ENCODE measurements at places on chromosomes 4 and X. TPM values are rescaled to one million over a fixed set of nuclear protein-coding genes. Genes with fewer than 3 reads are reported as not detected.

ADH5 gene
- 478 TPM for total RNA-seq

SSX4B gene
- total RNA-seq, result not detected

CXCL6 gene
- total RNA-seq, result 3.5 TPM

RAB40AL gene
- total RNA-seq, result 0.73 TPM

FRMD7 gene
- not detected for total RNA-seq

CPE gene
- 30.8 TPM for total RNA-seq

PPP2R3B gene
- 9.6 TPM for total RNA-seq

VCX3B gene
- not detected for total RNA-seq

ADGRG2 gene
- 0.17 TPM for total RNA-seq

RASSF6 gene
- under 0.01 TPM for total RNA-seq

UGT2B11 gene
- total RNA-seq, result not detected

SH3TC1 gene
- 1.0 TPM for total RNA-seq

NDST4 gene
- total RNA-seq, result not detected

All from smooth muscle cell of trachea (primary cell).